ENCODE measurements at places on chromosomes 5 and 9. TPM values are rescaled to one million over a fixed set of nuclear protein-coding genes. Genes with fewer than 3 reads are reported as not detected.

The CARTPT gene
- not detected for total RNA-seq

The TAF11L12 gene
- total RNA-seq, result not detected

The GADD45G gene
- 37.2 TPM for total RNA-seq

GRCh38 chr5:74660140-74660539 lies 19.6 kb upstream of the ENC1 start:
- no peaks in the 10 kb centered on the region for H3K36me3 ChIP-seq
- no peak overlapping the region for H3K27ac ChIP-seq
- H3K4me3 ChIP-seq, result no peak overlapping the region
- no peak for DNase-seq
- H3K4me1 ChIP-seq, result no peaks in the 10 kb centered on the region

DNA sequence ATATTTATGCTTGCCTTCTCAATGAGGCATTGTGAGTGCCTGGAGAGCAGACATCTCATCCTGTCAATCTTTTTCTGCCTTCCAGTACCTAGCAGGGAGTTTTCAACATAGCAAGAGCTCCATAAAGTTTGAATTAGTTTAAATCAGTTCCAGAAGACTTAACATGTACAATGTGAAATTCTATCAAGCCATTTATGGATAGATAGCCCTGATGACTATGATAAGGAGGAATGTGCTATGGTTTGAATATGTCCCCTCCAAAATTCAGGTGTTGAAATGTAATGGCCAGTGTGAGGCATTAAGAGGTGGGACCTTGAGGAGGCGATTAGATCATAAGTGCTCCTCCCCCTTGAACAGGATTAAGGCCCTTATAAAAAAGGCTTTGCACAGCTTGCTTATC lies 306.9 kb upstream of the SMARCA2 start:
- H3K36me3 ChIP-seq, result no peaks in the 10 kb centered on the region
- H3K27me3 ChIP-seq, result peaks cover 7% of the 10 kb centered on the region
- no peak overlapping the region for H3K4me3 ChIP-seq
- H3K4me1 ChIP-seq, result no peaks in the 10 kb centered on the region
- no peak for DNase-seq

DNA sequence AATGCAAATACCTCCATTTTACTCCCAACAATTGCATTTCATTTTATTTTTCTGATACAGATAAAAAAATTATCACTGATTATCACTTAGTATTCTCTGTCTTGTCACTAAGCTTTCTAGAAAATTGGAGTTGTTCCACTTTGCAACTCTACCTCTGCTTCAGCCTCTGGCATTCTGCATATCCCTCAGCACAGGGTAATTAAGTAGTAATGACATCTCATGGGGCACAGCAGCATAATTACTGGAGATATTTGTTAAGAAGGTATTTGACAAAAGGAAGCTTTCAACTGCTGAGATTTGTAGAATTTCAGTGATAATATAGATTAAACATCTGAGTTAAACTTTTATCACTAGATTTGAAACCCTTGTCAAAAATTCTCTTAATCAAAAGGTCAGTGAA lies 446.2 kb downstream of the HTR1A start:
- no peak for DNase-seq
- H3K36me3 ChIP-seq, result no peaks in the 10 kb centered on the region
- no peaks in the 10 kb centered on the region for H3K4me1 ChIP-seq
- H3K27me3 ChIP-seq, result no peaks in the 10 kb centered on the region
- no peak overlapping the region for H3K4me3 ChIP-seq

GRCh38 chr5:34604119-34604675 lies 51.9 kb upstream of the RAI14 start:
- no peaks in the 10 kb centered on the region for H3K36me3 ChIP-seq
- no peak overlapping the region for H3K4me3 ChIP-seq
- no peak overlapping the region for H3K27ac ChIP-seq
- DNase-seq, result no peak
- H3K4me1 ChIP-seq, result no peaks in the 10 kb centered on the region

DNA sequence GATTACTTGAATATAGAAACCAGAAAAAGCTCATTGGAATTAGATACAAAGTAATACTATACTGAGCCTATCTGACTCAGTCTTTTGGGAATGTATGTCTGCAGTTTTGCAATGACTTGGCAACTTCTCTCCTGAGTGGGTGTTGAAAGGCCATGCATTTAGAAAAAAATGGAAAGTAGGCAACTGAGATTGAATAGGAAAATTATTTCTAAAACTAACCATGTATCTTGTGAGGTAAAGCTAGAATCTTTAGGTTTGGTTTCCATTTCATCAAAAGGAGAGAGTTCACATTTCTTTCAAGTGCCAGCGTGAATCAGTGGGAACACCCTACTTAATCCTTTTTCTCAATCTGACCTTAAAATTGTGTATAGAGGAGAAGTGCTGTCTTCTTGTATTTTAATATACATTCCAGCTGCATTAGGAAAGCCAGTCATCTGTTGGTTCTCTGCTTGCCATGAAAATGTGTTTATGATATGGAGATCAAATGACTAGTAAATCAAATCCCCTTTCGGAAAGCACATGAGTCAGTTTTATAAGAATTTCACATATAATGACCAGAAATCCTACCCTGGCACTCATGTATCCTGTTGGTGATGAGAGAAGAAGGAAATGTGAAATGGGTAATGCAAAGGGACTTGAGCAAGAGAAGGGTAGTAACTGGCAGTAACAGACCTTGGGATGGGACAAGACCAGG lies 30.4 kb downstream of the NFX1 start:
- H3K27ac ChIP-seq, result peak overlapping the region; percentile 53
- no peaks in the 10 kb centered on the region for H3K27me3 ChIP-seq
- H3K36me3 ChIP-seq, result peaks cover 49% of the 10 kb centered on the region
- H3K4me3 ChIP-seq, result no peak overlapping the region
